ENCODE measurements at places on chromosomes 4 and X.
A peak's percentile ranks its signal among the peaks of the same experiment; 100 is the strongest.

DNA sequence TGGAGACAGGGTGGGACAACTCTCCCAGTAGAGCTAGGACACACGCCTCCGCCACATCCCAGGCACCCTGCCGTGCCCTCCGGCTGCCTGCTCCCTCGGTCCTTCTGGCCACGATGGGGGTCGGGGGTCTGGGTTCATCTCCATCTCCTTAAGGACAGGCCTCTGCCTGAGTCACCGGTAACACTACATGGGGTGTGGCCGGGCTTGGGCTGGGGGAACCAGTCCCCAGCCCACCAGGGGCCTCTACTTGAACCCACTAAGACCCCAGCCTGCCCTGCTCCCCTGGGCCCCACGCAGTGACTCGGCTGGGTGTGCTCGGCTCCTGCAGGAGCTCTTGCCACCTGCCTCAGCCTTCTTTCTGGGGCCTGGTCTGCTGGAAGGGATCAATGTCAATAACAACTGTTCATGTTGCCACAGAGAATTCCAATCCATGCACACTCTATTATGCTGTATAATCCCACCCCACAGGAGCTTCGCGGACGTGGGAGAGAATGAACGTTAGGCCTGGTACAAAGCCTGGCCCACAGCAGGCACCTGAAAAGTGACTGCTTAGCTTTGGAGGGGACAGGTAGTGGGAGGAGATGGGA lies 177.7 kb upstream of the PSAPL1 start:
- DNase-seq: no peak

DNA sequence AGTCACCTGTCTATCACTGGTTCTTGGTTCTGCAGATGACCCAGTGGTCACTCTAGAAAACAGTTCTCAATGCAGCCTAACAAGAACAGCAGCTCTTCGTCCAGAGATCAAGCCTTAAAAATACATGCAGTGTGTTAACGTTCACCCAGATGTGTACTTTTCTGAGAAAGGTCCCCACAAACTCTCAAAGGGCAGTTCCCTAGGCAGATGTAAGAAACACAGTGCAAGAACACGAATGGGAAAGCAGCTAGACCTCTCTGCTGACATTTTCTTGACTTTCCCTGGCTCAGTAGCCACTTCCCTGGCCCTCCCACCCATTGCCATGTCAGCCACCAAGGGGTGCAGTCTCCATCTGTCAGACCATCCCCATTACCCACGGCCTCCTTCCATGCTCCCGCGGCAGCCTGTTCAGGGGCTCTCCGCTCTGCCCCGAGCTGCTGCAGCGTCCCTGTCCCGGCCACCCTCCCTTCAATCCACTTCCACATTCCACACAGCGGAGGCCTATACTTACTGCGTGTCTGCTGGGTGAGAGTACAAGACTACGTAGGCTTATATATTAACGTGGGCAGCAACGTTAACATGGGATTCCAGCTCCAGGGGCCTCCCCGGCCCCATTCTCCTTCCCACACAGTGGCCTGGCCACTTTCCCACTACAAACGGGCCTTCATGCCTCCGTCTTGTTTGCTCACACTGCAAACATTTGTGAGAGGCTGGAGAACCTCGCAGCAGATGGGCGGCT lies 34.3 kb downstream of the IRF2 start:
- no peak for DNase-seq

- DNase-seq: peak; percentile 84
These were observed 132.1 kb upstream of the LDB2 start for GRCh38 chr4:17030543-17030942.

DNA sequence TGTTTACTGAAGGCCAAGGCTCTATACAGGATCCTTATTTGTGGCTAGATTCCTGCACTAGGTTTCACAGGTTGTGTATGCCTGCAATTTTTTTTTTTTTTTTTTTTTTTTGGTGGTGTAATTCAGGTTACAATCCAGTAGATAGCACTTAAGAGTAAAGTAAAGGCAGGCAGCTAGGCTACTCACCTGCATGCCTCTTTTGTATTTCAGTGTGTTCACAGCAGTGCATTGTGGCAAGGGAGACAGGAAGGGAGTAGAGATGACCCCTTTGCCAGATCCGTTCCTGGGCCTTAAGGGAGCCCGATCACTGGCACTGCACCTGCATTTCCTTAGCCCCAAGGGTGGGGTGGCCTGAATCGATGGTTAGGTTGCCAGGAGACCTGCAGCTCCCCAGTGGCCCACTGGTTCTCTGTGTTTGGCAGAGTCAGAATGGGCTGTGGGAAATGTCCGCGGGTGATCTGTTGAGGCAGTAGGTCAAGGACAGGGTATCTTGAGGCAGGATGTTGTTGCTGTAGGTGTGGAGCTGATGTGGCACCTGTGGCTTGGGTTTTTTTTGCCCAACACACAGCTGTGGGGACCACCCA lies 374.9 kb upstream of the AADAT start:
- DNase-seq: no peak

GRCh38 chr4:131526686-131527085 lies 1622.4 kb upstream of the PCDH10 start:
- DNase-seq: no peak

DNA sequence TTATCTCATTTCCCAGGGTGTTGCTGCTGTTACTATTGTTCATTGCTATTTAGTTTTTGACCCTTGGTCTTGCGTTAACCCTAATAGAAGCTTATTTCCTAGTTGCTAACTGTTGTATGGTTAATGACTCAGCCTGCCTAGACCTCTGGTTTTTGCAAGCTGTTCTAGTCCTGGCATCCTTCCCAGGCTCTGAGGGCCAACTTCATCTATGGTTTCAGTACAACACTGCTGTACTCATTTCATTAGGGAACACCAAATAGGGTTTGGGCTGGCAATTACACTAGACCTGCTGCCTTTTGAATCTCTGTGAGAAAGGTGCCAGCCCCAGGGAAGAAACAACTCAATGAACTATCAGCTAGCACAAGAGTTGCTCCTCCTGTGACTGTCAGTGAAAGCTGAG lies 59.6 kb downstream of the DCX start:
- no peak for DNase-seq

GRCh38 chr4:186807808-186808629 lies 84.4 kb upstream of the FAT1 start:
- DNase-seq: no peak

- DNase-seq: no peak
These were observed 150.7 kb downstream of the PDGFC start for GRCh38 chr4:156820931-156821330.

- no peak for DNase-seq
These were observed 59.9 kb downstream of the HHIP start for GRCh38 chr4:144705601-144706590.

GRCh38 chr4:87497578-87497977 lies 31.6 kb downstream of the SPARCL1 start:
- no peak for DNase-seq

- DNase-seq: no peak
These were observed 68.4 kb downstream of the MFAP3L start for GRCh38 chr4:169957785-169958184.

DNA sequence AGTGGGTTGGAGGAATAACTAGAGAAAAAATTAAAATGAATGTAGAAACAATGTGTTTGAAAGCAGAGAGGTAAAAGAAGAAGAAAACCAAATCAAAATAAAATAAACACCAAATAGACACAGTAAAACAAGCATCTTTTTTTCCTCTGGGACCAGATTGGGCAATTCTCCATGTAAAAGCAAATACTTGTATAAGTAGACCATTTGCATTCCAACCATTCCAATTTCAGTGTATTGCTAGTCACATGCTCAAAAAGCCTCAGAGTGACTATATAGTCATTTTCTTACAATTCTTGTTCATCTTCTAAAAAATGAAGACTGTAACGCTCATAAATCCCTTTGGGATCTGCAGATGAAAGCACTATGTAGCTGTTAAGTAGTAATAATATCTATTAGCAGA lies 969.5 kb downstream of the PCDH18 start:
- no peak for DNase-seq

DNA sequence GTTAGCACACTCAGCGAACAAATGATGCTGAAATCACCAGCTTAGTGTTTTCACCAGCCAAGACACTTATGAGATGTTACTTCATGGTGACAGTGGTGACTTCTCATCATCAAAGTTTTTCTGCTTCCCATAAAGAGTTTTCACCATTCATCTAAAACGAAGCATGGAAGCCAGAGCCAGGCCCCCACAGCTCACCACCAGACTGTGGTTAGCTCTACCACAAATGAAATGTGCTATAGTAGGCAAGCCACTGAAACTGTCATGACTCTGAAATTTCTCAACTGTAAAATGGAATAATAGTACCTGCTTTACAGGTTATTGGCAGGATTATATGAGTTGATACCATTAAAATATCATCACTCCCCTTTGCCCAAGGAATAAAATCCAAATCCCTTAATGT lies 56.4 kb upstream of the HHIP start:
- no peak for DNase-seq

DNA sequence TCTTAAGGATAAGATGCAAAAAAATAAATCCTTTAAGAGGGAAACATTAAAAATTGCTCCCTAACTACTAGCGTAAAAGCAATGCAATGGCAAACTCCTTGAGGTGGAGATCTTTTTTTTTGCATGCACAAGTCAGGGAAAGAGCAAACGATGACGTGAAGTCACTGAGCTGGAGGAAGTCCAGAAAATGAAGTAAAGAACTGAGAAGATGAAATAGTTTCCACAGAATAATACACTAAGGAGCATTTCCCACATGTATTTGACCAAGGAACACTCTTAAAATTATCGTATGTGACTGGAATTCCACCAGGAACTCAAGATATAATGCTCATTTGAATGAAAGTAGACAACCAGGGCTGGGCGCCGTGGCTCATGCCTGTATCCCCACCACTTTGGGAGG lies 21.0 kb upstream of the DOCK11 start:
- no peak for DNase-seq

DNA sequence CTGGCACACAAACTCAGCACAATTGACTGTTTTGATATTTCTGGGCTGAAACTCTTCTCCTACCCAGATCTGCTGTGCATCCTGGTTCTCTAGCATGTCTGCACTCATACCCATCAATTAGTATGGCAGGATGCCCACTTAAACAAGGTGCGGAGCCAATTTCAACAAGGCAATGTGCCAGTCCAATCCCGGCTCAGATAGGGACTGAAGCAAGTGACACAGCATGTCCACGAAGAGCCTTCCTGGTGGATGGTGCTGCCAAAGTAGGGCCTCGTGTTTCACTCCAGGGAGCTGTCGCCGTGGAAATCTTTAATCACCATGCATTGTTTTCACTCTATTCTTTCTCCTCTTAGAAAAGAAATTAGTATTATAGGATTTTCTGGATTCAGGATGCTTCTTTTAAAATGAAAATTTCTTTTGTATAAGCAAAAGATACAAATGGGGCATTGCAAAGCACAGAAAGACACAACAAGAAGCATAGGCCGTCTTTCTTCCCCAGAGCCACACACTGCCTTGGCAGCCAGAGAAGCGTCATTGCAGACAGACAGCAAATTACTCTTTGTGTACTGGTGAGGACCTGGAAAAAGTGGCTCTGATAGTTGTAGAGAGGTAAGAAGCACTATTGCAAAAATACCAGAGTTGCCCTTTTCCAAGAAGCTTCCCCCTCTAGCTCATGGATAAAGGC lies 40.6 kb upstream of the LSM6 start:
- DNase-seq: peak; percentile 33

DNA sequence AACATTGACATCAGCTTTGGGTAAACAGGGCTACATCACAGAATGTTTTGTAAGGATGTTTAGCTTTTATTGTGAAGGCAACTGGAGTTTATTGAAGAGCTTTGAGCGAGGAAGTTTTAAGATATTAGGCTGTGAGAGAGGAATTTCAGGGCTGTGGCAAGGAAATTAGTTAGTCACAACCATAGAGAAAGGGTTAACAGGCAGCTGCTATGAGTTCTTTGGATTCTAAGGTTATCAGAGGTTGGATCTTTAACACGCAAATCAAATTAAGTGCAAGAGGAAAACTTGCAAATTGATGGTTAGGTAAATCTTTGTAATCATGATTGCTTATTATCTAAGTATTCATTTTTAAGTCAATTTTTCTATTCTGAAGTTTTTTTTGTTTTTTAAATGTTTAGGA lies 156.0 kb downstream of the UGT8 start:
- no peak for DNase-seq

DNA sequence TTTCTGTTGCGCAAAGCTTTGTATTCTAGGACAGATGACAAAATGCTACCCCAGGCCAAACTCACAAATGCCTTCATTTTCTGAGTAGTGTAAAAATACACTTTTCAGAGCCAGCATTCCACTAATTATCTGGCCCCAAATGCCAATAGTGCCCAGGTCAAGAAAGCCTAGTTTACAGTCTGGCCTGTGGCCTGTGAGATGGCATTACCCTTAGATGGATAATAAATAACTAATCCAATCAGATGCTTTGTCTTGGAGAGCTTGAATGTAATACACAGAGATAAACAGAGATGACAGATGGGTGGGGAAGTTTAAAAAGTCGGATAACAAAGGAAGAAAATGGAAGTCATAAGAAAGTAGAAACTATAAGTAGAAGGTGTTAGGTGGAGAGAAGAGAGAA lies 264.6 kb upstream of the FTHL17 start:
- DNase-seq: no peak

- no peak for DNase-seq
These were observed 296.3 kb downstream of the CFAP299 start for GRCh38 chr4:80631861-80632260.

- no peak for DNase-seq
These were observed 3.1 kb downstream of the BLOC1S4 start for GRCh38 chr4:6718932-6719610.

GRCh38 chrX:151287954-151288353 lies 109.1 kb upstream of the VMA21 start:
- no peak for DNase-seq

GRCh38 chrX:109345856-109346255 lies 136.0 kb downstream of the GUCY2F start:
- DNase-seq: peak; percentile 84

DNA sequence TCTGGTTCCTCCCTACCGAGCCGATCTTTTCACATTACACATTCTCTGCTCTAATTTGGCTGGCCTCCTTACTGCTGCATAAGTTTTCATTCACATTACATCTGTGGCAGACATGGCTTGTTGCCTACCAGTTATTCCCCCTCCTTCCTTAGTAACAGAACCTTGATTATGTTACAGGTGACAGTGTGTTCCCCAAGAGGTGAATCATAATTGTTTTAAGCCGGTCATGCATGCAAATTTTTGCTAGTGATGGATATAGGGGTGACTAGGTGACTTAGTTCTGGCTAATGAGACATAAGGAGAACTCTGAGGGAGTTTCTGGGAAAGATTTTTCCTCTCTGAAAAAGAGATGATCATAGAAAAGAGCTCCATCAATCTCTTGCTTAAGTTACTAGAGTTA lies 8.4 kb upstream of the LAMP2 start:
- DNase-seq: no peak

- no peak for DNase-seq
These were observed 138.5 kb downstream of the GRIA3 start for GRCh38 chrX:123322536-123322935.

- DNase-seq: peak; percentile 36
These were observed 538.1 kb downstream of the PPP4R3C start for GRCh38 chrX:26925088-26925487.

- no peak for DNase-seq
These were observed 33.0 kb upstream of the HMX1 start for GRCh38 chr4:8904666-8905065.

- no peak for DNase-seq
These were observed 1.2 kb downstream of the SOD3 start for GRCh38 chr4:24796620-24797019.

- peak; percentile 85 for DNase-seq
These were observed at the start of gene SRPX2 for GRCh38 chrX:100643956-100644860. Gene SRPX2, plus strand, starts transcription at chrX:100644199. Its CDS starts 2,124 bp downstream, at chrX:100646323.

Measured in endothelial cell of umbilical vein (primary cell).